ENCODE measurements at places on chromosomes 1 and 21. TPM values are rescaled to one million over a fixed set of nuclear protein-coding genes. Genes with fewer than 3 reads are reported as not detected.

DNA sequence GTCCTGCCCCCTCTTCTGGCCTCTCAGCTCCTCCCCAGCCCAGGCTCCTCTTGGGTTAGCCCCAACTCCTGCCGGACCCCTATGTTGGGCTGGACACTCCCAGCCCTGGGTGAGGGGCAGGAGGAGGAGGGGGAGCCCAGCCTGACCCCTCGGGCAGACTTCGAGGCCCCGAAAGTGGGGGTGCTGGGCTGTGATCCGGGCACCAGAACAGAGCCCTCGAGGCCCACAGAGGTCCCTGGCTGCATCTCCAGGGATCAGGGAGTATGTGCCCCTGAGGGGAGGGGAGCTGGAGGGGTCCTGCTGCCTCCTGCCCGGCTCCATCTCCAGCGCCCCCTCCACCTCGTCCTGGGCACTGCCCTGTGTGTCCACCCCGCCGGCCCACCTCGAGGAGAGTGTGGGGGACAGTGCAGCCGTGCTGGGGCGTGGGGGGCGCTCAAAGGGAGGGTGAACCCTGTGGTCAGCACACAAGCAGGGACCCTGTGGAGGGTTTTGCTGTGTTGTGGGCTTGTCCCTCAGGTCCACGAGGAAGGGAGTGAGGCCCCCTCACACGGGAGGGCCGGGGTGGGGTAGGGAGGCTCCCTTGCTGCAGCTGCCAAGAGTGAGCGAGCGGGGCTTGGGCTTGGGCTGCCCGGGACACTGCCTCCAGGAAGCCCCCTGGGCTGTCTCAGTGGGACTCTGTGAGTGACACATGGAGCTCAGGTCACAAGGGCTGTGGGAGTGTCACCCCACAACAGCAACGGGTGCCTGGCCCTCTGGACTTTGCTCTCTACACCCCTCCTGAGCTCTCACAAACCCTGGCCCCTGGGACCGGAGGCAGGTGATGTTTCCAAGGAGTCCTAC is 54.4 kb downstream of the COL18A1 start:
- DNase-seq, result no peak
- H3K4me3 ChIP-seq, result no peak overlapping the region
- H3K4me1 ChIP-seq, result no peaks in the 10 kb centered on the region
- no peak overlapping the region for H3K27ac ChIP-seq
- no peaks in the 10 kb centered on the region for H3K36me3 ChIP-seq
- no peaks in the 10 kb centered on the region for H3K27me3 ChIP-seq

- H3K27ac ChIP-seq, result no peak overlapping the region
- H3K27me3 ChIP-seq, result peaks cover 15% of the 10 kb centered on the region
- H3K4me3 ChIP-seq, result no peak overlapping the region
- no peaks in the 10 kb centered on the region for H3K36me3 ChIP-seq
Measured at GRCh38 chr1:221316491-221317056, 425.3 kb downstream of the DUSP10 start.

- no peak overlapping the region for H3K27ac ChIP-seq
- DNase-seq, result no peak
- no peaks in the 10 kb centered on the region for H3K36me3 ChIP-seq
- H3K27me3 ChIP-seq, result no peaks in the 10 kb centered on the region
- H3K4me1 ChIP-seq, result peaks cover 36% of the 10 kb centered on the region
Measured at GRCh38 chr1:67679691-67680090, 5.3 kb upstream of the GADD45A start.

DNA sequence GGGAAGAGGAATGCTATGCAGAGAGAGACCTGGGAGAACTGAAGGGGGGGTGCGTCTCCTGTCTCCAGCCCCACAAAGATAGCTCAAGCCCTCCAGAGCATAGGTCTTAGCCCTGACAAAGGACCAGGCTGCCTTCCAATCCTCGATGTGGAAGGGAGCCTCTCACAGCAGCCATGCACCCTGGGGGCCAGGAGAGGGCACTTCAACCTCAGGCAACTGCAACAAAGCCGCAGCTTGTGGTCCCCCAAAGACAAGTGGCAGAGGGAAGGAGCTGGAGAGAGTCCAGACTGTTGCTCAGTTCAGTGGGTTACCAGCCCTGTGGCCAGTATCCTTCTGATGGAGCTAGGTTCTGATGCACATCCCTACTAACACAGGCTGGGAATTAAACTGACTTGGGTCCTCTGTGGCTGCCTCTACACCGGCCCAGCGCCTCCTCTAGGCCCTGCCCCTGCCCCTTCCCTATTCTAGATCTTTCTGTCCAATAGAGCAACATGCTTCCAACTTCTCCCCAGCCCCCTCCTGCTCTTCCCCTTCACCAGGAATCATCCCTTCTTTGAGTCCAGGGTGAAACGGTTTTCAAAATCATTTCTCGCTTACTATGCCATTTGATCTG is 100.7 kb upstream of the SPATA6 start:
- no peaks in the 10 kb centered on the region for H3K4me1 ChIP-seq
- no peak overlapping the region for H3K4me3 ChIP-seq
- no peaks in the 10 kb centered on the region for H3K36me3 ChIP-seq
- no peak overlapping the region for H3K27ac ChIP-seq
- DNase-seq, result peak; percentile 49

GRCh38 chr1:52668711-52669110 is 29.4 kb downstream of the COA7 start:
- no peaks in the 10 kb centered on the region for H3K27me3 ChIP-seq
- no peak overlapping the region for H3K4me3 ChIP-seq
- no peaks in the 10 kb centered on the region for H3K4me1 ChIP-seq
- no peak overlapping the region for H3K27ac ChIP-seq

- peaks cover 33% of the 10 kb centered on the region for H3K4me1 ChIP-seq
- no peak for DNase-seq
Measured at GRCh38 chr1:2411801-2412394, 466 bp downstream of the PEX10 start.

GRCh38 chr1:230345139-230345885 is 80.8 kb downstream of the PGBD5 start:
- DNase-seq, result no peak
- H3K27me3 ChIP-seq, result peaks cover 2% of the 10 kb centered on the region
- H3K36me3 ChIP-seq, result no peaks in the 10 kb centered on the region
- no peak overlapping the region for H3K27ac ChIP-seq
- H3K4me3 ChIP-seq, result no peak overlapping the region
- no peaks in the 10 kb centered on the region for H3K4me1 ChIP-seq

- H3K27me3 ChIP-seq, result no peaks in the 10 kb centered on the region
- no peaks in the 10 kb centered on the region for H3K36me3 ChIP-seq
- DNase-seq, result no peak
- no peaks in the 10 kb centered on the region for H3K4me1 ChIP-seq
Measured at GRCh38 chr1:81155131-81155530, 645.6 kb upstream of the ADGRL2 start.

GRCh38 chr1:238484121-238484520 is 593.4 kb upstream of the ZP4 start:
- H3K4me3 ChIP-seq, result no peak overlapping the region
- no peaks in the 10 kb centered on the region for H3K27me3 ChIP-seq
- no peaks in the 10 kb centered on the region for H3K4me1 ChIP-seq
- no peak for DNase-seq
- H3K27ac ChIP-seq, result no peak overlapping the region

DNA sequence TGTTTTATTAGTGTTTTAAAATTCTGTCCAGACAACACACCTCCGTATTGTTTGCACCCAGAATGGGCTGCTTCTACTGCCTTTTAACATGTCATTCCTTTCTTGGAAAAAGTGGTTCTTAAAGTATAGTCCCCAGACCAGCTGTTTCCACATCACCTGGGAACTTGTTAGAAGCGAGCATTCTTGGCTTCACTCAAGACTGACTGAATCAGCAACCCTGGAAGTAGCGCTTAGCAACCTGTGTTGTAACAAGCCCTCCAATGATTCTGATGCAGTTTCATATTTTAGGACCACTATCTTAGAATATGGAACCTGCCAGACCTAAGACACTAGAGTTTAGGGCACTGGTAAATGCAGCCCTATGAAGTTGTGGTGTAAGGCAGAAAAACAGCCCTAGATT is 6.0 kb upstream of the PPIE start:
- no peak for DNase-seq
- H3K27me3 ChIP-seq, result peaks cover 49% of the 10 kb centered on the region
- peaks cover 13% of the 10 kb centered on the region for H3K4me1 ChIP-seq
- H3K27ac ChIP-seq, result no peak overlapping the region
- H3K36me3 ChIP-seq, result no peaks in the 10 kb centered on the region

- peak overlapping the region; percentile 84 for H3K4me3 ChIP-seq
- peaks cover 6% of the 10 kb centered on the region for H3K36me3 ChIP-seq
- H3K27ac ChIP-seq, result peak overlapping the region; percentile 94
- H3K27me3 ChIP-seq, result no peaks in the 10 kb centered on the region
- no peak for DNase-seq
- peaks cover 23% of the 10 kb centered on the region for H3K4me1 ChIP-seq
Measured at GRCh38 chr1:30719406-30720270, 3.7 kb downstream of the MATN1 start.

GRCh38 chr1:37794372-37795339 is 1.0 kb downstream of the MANEAL start:
- H3K36me3 ChIP-seq, result peaks cover 13% of the 10 kb centered on the region
- H3K4me3 ChIP-seq, result peak overlapping the region; percentile 60
- H3K27me3 ChIP-seq, result peaks cover 24% of the 10 kb centered on the region
- H3K4me1 ChIP-seq, result peaks cover 14% of the 10 kb centered on the region
- DNase-seq, result no peak

GRCh38 chr1:71721532-71721931 is 560.8 kb downstream of the NEGR1 start:
- no peak for DNase-seq
- no peaks in the 10 kb centered on the region for H3K4me1 ChIP-seq
- H3K27ac ChIP-seq, result no peak overlapping the region
- H3K27me3 ChIP-seq, result no peaks in the 10 kb centered on the region
- no peak overlapping the region for H3K4me3 ChIP-seq
- H3K36me3 ChIP-seq, result no peaks in the 10 kb centered on the region

DNA sequence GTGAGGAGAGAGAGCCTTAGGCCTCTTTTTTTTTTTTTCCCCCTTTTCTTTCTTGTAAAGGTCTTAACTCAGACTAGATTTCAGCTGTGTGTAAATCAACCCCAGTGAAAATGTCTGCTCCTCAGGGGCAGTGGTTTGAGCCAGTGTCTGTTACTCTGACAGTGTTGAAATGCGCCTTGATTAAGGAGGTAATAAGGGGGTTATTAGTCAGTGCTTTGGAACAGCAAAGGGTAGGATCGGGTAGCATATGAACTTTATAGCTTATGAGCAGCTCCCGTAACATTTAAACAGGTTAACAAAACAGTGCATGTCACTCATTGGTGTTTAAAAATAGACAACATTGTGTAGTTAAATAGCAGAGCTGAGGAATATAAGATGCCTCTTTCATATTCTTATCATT is 10.3 kb downstream of the UTP11 start:
- H3K4me1 ChIP-seq, result peaks cover 19% of the 10 kb centered on the region
- no peak overlapping the region for H3K4me3 ChIP-seq
- no peak overlapping the region for H3K27ac ChIP-seq
- H3K27me3 ChIP-seq, result no peaks in the 10 kb centered on the region
- peaks cover 55% of the 10 kb centered on the region for H3K36me3 ChIP-seq

- peak overlapping the region; percentile 44 for H3K4me3 ChIP-seq
- no peaks in the 10 kb centered on the region for H3K27me3 ChIP-seq
- DNase-seq, result no peak
- peak overlapping the region; percentile 93 for H3K27ac ChIP-seq
Measured at GRCh38 chr1:89286549-89287180, 14.0 kb upstream of the GBP5 start.

DNA sequence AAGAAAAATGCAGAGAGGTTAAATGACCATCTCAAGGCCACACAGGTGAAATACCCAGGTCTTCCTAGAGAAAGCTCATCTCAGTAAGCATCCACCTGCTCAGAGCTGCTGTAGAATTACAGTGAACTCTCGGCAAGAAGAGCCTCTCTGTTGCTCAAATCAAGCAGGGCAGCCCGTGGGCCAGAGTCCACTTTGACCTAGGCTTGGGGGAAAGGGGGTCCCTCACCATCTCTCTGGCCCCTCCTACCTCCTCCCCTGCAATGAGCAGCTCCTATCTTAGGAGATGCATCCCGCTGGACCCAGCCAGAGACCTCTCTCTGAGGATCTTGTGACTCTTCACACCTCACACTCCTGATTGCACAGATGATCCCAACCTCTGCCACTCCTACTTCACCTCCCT is 364.7 kb downstream of the PTPRU start:
- no peaks in the 10 kb centered on the region for H3K36me3 ChIP-seq
- H3K27ac ChIP-seq, result no peak overlapping the region
- DNase-seq, result no peak

GRCh38 chr21:17759511-17760178 is 59.5 kb downstream of the C21orf91 start:
- H3K4me3 ChIP-seq, result no peak overlapping the region
- no peaks in the 10 kb centered on the region for H3K4me1 ChIP-seq
- H3K27me3 ChIP-seq, result no peaks in the 10 kb centered on the region
- no peak overlapping the region for H3K27ac ChIP-seq
- H3K36me3 ChIP-seq, result no peaks in the 10 kb centered on the region

GRCh38 chr1:11736746-11737639 is 1.1 kb downstream of the AGTRAP start:
- H3K4me3 ChIP-seq, result peak overlapping the region; percentile 87
- no peaks in the 10 kb centered on the region for H3K36me3 ChIP-seq
- H3K27ac ChIP-seq, result peak overlapping the region; percentile 68
- no peaks in the 10 kb centered on the region for H3K27me3 ChIP-seq

DNA sequence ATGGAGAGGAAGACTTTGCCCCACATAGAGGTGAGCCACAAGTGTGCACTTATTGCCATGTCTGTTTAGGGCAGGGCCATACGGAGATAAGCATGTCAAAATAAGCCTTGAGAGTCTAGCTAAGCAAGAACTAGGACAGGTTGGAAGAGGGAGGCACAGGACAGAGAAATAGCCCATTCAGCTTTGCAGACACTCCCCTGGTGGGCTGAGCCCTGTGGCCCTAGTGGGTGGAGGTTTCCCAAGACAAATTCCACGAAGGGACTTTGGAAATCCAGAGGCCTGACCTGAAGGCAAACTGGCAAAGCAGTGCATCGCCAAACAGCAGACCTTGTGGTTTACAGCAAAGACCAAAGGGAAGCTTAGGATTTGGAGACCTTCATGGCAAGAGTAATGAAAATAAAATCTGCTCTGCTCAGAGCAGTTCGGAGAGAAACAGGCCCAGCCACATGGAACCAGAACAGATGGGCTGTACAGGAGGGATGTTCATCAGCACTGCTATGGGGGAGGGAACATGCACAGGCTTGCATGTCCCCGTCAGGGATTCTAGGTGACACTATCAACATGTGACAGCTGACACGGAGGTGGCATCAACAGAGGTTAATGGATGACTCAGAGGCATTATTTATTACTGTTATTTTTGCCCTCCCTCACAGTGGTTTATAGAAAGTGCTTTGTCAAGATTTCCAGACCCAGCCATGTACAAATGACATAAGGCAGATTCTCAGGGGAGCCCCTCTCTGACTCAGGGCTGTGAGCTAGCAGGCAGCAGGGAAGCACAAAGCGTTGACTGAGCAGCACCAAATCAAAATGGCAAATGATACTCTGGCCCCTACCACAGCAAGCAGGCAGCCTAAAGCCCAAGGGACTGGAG is 90.1 kb upstream of the IRF2BP2 start:
- no peak overlapping the region for H3K27ac ChIP-seq
- no peaks in the 10 kb centered on the region for H3K27me3 ChIP-seq
- no peak overlapping the region for H3K4me3 ChIP-seq
- H3K4me1 ChIP-seq, result peaks cover 6% of the 10 kb centered on the region

- no peaks in the 10 kb centered on the region for H3K36me3 ChIP-seq
- peaks cover 13% of the 10 kb centered on the region for H3K27me3 ChIP-seq
- no peak overlapping the region for H3K4me3 ChIP-seq
- no peak overlapping the region for H3K27ac ChIP-seq
- no peak for DNase-seq
Measured at GRCh38 chr1:184253921-184254320, 132.9 kb upstream of the C1orf21 start.

The PYCR2 gene
- total RNA-seq, result 126 TPM

The GPR61 gene
- not detected for total RNA-seq

The NR1I3 gene
- total RNA-seq, result not detected

The CASQ1 gene
- not detected for total RNA-seq

The ADCY10 gene
- 0.30 TPM for total RNA-seq

The RGS1 gene
- total RNA-seq, result 12.0 TPM

The FMO2 gene
- total RNA-seq, result not detected

The DPM3 gene
- 34.3 TPM for total RNA-seq

The MYBPH gene
- total RNA-seq, result not detected

The PDPN gene
- not detected for total RNA-seq

The PGLYRP4 gene
- not detected for total RNA-seq

All from activated CD4-positive, alpha-beta T cell treated with anti-CD3 and anti-CD28 coated beads for 36 hours (primary cell).